Adrenal gland (tissue), 19 donors: ENCODE measurements at places on chromosomes 13 and 19.

- DNase-seq = no peak
Observed at GRCh38 chr19:54462047-54462654, 1.4 kb downstream of the LENG9 start.

DNA sequence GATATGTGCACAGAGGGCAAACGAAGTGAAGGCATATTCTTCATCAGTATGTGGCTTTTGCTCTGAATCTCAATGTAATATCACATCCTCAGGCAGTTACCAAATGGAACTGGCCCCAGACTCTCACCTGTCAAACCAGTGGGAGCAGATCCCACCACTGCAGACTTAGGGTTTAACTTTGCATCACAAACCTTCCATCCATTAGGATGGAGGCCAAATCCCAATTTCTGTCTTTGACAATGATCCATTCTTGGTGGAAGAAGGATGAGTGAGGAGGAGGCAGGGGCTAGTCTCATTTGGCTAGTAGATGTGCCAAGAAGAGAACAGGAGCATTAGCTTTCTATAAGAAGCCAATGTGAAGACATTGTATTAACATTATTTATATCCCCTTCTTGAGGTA, 413.5 kb upstream of the SPRY2 start:
- DNase-seq = no peak

DNA sequence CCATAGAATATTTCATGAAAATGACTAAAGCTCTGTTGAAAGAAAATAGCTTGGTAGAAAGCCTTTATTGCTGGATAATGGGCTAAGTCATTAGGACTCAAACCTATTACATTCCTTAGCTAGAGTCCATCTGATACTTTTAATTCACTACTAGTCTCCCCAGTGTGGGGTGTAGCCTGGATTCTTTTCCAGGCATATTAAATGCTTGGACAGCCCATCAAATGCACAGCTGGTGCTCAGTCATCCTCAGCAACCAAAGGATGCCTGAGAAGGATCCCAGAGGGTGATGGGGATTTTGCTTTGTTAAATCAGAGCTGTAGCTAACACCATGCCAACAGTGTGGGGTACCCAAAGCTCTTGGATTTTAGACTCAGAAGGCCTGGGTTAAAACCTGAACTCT, 153.5 kb downstream of the DLEU7 start:
- no peak for DNase-seq

DNA sequence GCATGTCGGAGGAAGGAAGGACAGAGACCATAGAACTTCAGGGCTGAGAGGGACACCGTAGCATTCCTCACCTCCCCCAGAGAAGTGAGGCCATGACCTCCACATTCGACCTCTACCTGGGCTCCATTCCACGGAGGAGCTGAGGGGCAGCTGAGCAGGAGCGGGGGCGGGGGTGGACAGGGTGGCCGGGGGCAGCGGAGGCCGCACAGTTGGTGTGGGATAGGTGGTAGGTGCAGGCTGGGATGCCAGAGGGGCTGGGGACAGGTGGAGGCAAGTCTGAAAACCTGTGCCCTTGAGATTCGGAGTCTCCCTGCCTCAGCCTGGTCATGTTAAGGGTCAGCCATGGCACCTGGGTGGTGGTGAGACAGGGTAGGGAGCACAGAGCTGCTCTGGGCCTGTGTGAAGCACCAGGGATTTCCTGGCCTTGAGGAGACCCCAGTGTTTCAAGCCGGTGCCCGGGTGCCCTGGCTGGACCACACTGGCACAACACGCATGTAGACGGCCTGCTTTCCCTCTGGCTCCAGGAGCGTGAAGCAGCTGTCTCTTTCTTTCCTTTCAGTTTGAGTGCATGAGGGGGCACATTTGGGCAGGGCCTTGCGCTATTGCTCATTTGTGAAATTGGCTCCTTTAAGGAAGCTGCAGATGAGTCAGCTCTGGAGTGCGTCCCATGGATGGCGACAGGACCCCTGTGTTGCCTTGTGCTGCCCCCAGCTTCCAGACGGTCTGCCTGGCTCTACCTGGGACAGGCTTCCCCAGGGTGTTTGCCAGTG, 51.8 kb downstream of the TSSK6 start:
- peak; percentile 65 for DNase-seq

DNA sequence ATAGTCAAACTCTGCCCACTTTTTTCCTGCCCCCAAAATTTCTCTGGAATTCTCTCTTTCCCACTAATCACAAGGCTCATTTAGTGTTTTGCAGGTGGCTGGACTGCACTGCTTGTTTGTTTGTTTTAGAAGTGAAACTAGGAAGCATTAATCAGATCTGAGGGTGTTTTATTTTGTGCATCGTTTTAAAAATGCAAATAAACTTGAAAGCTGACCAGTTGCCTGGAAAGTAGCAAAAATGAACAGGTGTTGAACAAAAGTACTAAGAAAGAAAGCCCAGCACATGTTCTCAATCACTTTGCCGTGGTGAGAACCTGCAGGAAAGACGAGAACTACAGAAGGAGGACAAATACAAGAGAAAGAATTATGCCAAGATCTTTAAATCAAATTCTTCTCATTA, 365.5 kb downstream of the PCDH9 start:
- DNase-seq = no peak

DNA sequence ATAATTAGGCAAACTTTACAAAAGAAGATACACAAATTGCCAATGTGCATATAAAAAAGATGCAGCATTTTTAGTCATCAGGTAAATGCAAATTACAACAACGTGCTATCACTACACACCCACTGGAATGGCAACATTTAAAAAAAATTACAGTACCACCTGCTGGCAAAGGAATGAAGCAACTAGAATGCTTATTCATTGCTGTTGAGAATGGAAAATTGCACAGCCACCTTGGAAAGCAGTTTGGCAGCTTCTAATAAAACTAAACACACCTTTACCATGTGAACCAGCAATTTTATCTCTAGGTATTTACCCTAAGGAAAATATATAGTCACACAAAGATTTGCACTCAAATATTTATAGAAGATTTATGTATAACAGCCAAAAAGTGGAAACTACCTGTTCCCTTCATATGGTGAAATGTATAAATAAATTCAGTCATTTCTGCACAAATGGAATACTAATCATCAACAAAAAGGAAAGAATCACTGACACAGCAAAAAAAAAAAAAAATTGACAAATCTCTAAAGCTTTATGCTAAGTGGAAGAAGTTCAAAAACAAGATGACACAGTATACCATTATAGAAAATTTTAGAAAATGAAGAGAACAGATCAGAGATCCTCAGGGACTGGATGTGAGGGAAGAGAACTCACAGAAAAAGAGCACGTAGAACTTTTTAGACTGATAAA, 30.3 kb downstream of the OXGR1 start:
- no peak for DNase-seq

GRCh38 chr19:43315851-43316250, 37.6 kb upstream of the CD177 start:
- DNase-seq = no peak

DNA sequence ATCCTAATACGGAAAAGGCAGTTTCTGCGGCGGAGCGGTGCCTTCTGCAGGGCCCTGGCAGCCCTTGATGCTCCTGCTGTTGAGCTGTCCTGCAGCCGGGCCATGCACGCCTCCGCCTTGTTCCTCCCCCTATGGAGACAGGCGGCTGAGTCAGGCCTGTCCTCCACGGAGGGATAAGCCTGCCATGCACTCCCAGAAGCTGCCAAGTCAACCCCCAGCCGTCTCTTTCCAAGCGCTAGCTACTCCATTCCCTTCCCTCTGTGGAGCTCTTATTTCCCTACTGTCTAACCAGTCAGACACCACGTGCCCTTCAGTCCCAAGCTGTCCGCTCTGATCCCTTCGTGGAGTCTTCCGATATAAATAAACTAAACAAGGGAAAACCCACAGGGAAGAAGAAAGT, 197.0 kb downstream of the COL4A1 start:
- peak; percentile 92 for DNase-seq

- DNase-seq = no peak
Observed at GRCh38 chr19:17391371-17392151, 2.4 kb downstream of the CCDC194 start.

DNA sequence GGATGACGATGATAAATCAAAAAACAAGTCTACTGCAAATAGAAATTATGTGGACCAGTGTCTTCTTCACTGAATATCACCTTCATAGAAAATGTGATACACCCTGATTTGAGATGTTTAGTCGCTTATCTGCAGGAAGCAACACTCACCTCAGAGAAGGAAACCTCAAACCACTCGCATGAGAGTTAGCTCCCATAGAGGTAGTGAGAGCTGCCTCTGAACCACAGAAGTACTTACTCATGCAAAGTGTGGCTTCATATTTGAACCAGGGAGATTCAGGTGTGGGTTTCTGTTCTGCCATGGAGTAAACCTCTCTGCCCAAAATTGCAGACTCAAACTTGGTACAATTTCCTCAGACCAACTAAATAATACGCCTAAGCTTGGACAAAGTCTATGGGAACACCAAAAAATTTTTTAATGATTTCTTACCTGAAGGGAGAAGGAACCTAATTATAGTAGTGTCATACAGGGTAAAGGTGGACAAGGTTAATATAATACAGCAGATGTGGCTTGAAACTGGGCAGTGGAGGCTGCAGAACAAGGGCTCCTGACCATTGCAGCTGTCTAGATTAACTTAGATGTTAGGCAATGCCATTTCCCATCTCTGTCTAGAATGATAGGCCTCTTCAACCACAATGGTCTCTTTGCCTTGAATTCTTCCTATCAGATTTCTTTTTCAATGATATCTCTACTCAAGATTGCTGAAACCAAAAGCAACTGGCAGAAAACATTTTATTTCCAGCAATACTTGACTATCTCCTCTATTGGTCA, 29.6 kb upstream of the RCBTB2 start:
- DNase-seq = no peak

- DNase-seq = no peak
Observed at GRCh38 chr13:103607995-103608394, 541.8 kb upstream of the SLC10A2 start.

DNA sequence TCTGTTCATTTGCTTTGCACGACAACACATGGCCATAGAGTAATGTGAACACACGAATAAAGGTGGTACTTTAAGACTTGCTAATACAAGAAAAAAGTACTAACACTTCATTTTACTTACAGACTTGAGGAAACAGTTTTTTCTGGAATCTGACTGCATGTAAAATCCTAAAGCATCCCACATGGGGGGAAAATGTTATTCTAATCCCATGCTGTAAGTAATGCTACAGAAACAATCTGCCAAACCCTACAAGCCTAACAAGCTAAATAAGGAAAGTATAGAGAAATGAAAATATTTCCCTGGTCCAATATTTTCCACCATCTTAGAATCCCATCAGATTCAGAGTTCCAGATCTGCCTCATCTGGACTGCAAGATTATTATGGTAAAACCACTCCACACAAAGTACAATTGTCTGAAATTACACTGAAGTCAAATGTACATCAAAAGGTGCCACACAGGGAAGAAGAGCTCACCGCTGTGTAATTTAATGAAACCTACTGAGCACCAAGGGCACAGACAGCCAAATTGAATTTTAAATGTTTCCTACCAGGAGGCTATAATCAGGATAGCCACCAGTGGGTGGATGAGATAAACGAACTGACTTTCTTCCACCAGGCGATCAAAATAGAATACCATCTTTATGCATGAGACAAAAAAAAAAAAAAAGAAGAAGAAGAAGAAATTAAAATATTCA, 22.0 kb downstream of the LHFPL6 start:
- DNase-seq = no peak

GRCh38 chr13:46968450-46968849, 71.6 kb upstream of the HTR2A start:
- no peak for DNase-seq

- peak; percentile 54 for DNase-seq
Observed at GRCh38 chr19:20611866-20612265, 46.3 kb upstream of the ZNF737 start.

DNA sequence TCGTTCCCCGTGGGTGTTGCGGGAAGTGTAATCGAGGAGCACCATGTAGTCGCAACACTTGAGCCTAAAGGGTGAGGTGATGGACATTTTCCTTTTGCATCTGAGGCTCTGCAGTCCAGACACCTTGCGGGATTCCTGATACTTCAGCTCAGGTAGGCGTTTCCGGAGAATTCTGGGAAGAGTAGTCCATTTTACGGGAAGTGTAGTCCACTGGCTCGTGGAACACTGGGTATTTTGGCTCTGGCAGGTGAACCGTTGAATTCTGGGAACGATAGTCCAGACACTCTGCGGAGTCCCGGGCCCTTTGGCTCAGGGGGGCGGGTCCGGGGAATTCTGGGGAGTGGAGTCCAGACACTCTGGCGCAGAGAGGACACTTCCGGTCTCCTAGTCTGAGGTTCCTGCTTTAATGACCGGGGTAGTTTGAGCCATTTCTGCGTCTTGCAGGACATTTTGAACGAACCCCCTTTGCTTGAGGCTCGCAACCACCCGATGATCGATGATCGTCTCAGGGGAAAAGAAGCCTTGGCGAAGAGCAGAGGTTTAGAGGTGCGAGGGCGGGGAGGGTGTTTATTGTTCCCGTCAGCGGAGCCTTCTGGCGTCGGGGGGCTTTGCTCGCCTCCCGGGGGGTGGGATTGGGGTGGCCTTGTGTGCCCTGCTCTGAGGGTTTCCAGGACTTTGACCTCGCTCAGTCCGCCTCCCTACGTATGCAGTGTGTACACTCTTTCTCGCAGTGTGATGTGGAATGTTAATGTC, at the start of gene ZNF223:
Gene ZNF223 (plus strand): TSS at position 387 of the 753 bp plus-strand sequence. CDS start 3,141 bp downstream, outside the sequence.
- DNase-seq = peak; percentile 99

DNA sequence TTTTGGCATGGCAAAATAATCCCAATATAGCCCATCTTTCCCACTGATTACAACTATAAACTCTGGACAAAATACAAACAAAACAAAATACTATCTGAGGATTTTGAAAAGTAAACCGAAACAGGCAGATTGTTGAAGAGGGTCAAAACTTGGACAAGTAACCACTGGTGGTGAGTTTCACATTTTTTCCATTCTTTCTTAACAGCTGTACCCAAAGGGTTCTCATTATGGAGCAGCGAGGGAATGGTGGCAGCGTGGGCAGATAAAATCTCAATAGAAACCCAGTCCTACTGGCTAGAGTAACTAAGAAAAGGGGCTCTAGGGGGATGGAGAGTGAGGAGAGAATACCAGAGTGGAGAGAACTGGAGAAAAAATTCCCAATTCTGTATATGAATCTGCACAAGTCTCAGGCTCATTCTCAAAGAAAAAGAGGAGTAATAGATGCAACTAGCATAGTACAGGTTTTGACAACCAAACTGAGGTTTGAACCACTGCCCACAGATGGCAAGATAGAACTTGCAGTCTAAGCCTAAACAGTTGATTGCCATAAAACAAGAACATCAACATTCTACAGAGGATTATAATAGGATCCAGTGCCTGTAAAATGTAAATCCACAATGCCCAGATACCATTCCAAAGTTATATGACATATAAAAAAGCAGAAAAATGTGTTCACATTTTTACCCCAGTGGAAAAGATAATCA, 284.5 kb downstream of the KCNRG start:
- no peak for DNase-seq

DNA sequence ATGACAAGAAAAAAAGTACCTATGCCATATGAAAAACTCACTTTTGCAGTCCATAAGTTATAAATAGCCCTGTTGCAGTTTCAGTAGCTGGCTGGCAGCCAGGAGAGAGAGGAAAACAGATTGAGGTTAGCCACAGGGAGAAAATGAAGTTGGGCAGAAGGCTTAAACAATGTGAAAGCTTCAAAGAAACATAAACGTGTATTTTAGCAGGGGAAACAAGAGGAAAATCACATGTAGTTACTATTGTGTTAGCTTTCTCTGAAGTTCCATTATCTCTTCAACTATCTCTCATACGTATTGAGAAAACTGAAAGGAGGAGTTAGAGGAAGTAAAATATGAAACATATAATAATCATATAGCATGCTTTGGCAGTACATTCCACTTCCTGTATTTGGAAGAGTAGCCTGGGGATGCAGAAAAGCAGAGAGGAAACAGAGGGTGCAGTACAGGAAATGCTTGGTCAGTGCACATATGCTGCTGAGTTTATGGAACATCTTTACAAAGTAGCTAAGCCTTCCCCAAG, 1551.1 kb downstream of the EFNB2 start:
- DNase-seq = no peak

- no peak for DNase-seq
Observed at GRCh38 chr13:110261166-110262081, 45.5 kb downstream of the COL4A1 start.
